ENCODE measurements at places on chromosomes 3 and 15.

DNA sequence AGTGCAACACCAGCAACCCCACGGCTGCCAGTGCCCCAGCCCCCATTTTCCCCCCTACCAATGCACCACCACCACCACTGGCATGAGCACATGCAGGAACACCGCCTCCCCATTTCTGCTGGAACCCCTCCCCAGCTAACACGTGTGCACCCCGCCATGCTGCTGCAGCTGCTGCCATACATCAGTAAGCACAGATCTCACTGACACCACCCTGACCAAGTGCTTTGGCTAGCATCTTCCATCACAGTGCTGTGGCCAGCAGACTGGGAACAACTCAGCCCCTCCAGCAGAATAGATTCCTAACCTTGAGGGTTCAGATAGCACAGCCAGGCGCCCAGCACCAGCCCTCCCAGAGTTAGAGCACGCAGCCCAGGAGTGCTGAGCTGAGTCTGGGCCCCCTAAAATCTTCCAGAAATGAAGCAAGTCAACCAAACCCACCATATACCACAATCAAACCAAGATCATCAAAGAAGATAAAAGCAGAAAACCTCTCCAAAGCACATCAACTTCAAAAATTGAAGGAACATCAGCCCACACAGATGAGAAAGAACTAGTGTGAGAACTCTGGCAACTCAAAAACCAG is 81.2 kb upstream of the CDV3 start:
- DNase-seq: peak; percentile 66

GRCh38 chr3:105401691-105402149 is 35.0 kb downstream of the ALCAM start:
- DNase-seq: no peak

GRCh38 chr15:80840182-80841130 is 61.3 kb downstream of the CEMIP start:
- DNase-seq: no peak

DNA sequence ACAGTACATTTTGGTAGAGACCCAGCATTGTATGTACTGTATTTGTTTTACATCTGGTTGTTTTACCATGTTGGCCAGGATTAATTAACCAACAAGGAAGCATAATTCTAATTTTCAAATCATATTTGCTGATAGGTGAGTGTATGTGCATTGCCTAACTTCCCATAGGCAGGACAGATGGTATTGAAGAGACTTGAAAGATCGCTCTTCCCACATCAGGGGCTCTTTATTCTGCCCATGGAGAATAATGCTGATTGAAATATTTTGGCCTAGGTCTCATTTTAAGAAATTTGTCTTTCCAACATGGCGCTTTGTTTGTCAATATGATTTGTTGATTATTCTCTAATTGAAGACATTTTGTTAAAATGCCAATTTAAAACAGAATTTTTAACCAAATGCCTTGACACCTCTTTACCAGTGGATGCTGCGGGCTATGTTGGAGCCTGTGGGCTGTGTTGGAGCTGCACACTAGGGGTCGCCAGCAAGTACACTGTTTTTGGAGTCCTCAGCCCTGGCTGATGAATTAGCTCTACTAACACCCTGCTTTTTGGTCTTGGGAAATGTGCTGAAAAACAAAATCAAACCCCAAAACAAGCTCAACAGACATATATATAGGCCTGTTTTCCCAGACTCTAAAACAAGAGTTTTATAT is 5.3 kb downstream of the P2RY12 start:
- no peak for DNase-seq

GRCh38 chr3:94132777-94133176 is 69.9 kb downstream of the NSUN3 start:
- no peak for DNase-seq

GRCh38 chr3:122978569-122978968 is 49.0 kb downstream of the SEMA5B start:
- no peak for DNase-seq

DNA sequence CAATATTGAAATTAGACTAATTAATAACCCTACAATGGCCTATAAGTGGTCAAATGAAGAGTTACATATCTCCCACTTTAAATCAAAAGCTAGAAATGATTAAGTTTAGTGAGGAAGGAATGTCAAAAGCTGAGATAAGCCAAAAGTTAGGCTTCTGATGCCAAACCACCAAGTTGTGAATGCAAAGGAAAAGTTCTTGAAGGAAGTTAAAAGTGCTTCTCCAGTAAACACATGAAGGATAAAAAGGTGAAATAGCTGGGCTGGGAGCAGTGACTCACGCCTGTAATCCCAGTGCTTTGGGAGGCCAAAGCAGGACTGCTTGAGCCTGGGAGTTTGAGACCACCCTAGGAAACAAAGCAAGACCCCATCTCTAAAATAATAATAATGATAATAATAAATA is 46.9 kb upstream of the DCUN1D1 start:
- DNase-seq: no peak

GRCh38 chr3:117399311-117400078 is 689.9 kb downstream of the TUSC7 start:
- DNase-seq: no peak

- DNase-seq: no peak
Observed at GRCh38 chr15:40590667-40591050, 3.4 kb upstream of the KNL1 start.

DNA sequence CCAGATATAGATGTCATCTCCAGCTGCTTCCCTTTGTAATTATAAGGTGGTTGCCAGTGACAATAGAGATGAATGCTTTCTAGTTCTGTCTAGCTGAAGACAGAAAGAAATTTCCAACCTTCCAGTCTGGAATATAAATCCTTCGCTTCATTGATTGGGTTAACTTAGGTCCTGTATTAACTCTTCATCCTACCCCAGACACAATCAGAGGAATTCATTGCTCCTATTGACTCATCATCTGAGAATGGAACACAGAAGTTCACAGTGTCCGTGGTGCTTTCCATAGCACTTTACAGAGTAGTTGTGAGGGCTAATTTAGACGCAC is 241.4 kb downstream of the NFKBIZ start:
- DNase-seq: no peak

DNA sequence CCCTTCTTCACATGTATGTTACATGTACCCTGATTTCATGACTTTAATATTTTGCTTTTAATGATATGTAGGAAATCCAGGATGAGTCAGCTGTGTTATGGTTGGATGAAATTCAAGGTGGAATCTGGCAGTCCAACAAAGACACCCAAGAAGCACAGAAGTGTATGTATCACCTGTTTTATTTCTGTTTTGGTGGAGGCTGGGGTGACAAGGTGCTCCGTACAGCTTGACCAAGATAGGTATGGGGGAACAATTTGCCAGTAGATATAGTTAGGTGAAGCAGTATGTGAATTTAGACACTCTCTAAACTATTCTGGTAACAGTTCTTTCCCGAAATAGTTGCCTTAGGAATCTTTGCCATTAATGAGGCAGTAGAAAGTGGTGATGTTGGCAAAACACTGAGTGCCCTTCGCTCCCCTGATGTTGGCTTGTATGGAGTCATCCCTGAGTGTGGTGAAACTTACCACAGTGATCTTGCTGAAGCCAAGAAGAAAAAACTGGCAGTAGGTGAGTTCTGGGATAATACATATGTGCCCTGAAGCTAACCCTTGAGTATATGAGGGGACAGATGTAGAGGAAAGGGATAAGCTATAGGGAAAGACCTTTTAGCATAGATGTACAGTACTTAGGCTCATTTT is 63.7 kb upstream of the CRTC3 start:
- DNase-seq: no peak

DNA sequence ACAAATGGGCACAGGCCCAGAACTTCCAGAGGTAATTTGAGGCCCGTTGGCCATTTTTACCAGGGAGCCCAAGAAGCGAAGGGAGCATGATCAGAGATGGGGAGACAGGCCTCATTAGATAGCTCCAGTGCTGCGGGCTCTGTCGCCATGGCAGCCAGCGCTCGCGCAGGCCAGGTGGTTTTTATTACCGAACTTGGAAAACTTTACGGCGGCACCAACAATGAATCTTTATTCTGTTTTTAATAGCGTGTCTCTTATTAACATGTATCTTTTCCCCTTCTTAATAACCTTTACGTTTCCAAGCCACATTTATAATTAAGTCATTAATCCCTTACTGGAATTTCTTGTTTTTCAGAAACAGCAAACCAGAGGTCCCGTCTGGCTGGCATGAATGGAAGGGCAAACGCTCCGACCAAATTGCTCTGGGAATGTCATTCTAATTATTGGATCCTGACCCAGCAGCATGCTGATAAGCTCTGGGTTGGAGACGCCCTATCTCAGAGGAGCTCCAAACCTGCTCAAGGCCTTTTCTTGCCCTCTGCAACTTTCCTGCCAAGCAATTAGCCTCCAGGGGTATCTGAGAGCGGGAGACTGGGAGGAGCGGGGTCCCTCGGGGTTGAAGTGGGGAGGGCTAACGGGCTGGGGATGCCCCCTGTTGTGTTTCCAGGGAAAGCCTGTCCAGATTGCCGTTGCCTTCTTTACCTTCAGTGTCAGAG is 256.4 kb downstream of the TLE3 start:
- DNase-seq: no peak

DNA sequence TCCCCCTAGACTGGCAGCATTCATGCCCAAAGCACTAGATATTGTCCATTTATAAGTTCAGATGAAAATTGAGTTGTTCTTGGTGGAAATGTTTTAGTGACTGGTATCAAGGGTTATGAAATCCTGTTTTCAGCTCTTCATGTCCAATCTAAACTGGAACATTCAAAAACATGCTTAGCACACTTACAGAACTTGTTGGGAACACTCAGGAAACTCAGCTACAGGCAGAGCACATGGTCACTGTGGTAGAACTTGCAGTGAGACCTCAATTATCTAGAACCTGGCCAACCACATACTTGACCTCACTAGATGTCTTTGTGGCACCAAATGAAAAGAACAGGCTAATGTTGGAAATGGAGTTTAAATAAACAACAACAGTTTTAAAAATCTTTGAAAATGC is 88.8 kb downstream of the SMAD3 start:
- DNase-seq: no peak

DNA sequence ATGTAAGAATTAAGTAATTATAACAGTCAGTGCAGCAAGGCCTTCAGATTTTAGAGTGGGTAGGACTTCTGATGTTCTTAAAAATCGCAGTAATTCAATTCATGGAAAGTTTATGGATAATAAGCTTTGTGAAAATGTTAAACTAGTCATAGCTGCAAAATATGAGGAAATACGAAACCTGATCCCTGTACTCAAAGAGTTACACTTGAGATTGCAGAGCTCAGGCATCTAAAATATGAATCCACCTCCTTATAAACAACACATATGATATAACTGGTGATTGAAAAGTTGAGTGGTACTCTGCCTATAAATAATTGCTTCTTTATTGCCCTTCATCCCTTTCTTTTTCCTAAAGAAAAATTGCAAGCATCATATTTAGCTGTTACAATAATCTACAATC is 473.3 kb downstream of the OTOL1 start:
- DNase-seq: no peak

All from activated CD8-positive, alpha-beta memory T cell treated with anti-CD3 and anti-CD28 coated beads, Interleukin-2, amount 50 U/mL, for 48 hours (primary cell).